ENCODE measurements at places on chromosomes 3 and 15.

- no peak for DNase-seq
These were observed 117.1 kb downstream of the THSD4 start for GRCh38 chr15:71232411-71232810.

GRCh38 chr15:60784483-60785254 is 305.7 kb upstream of the ICE2 start:
- DNase-seq = no peak

GRCh38 chr3:27324686-27325085 is 44.5 kb downstream of the NEK10 start:
- no peak for DNase-seq

DNA sequence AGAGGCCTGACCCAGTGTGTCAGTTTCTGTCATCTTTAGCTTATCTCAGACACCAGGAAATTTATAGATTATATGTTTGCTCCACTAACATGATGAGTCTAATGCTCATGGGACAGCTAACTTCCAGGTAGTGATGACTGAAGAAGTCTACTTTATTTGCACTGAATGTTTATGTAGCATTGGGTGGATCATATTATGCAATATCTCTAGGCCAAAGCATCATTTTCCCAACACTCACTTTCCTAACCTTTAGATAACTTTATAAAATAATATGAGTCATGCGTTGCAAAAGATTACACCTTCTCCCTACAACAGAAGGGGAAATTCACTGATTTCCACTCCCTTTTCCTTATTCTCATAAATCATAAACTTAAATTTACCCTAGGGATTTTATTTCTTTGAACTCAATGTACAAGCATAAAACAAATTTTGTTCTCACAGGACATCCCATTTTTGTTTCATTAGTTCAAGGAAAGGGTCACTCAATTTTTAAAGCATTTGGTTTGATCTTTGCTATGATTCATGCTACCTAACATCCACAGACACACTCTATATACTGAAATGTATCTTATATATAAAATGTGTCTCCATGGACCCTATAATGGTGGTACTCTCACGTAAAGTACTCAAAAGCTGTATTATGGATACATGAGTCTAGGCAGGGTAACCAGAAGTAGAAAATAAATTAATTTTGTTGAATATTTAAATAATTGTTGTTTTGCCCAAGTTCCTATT is 225.2 kb downstream of the WDR72 start:
- DNase-seq = no peak

- DNase-seq = no peak
These were observed 168.7 kb upstream of the TMCO5A start for GRCh38 chr15:37765786-37766185.

DNA sequence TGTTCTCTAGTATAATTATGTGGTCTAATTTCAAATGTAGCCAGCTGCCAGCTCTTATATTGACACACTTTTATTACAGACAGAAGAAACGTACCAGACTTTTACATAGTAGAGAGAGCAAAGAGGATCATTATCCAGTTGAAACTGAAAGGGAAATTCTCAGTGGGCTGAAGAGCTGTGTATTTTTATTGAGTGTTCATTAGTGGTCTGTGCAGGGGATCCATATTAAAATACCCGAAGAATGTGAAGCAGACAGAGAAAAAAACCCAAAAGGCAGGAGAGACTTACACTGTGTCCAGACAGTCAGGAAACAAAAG is 41.3 kb downstream of the MYRIP start:
- no peak for DNase-seq

DNA sequence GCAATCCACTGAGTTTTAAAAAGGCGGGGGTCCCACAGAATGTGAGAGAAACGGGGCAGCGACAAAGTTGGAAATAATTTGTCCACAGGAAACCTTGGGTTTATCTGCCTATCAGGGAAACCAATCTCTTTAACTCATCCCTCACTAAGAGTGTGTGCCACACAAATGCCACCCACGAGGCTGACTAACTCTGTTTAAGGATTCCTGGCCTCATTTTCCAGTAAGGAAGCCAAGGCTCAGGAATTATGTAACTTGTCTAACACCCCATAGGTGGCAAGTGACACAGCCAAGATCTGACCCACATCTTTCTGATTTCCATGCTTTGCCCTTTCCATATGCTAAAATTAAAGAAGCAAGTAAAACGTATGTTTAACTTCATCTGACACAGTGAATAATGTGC is 263.2 kb downstream of the CNTN3 start:
- DNase-seq = no peak

DNA sequence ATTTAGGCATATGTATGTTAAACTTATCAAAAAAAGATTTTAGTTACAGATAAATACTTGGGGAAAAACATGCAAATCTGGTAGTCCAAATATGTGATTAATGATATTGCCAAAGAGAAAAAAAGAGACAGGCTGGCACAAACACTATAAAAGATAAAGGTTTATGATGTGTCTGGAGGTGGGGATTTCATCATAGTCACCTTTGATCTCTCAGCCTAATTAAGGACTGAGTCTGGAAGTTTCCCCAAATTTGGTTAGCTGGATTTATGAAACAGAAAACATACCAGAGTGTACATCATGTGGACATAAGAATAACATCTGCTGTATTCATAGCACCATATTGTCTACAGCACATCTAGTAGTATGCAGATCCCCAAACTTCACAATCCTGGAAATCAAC is 157.0 kb downstream of the FGF12 start:
- DNase-seq = no peak

GRCh38 chr3:42814914-42815507 is 5.8 kb downstream of the ACKR2 start:
- DNase-seq = no peak

DNA sequence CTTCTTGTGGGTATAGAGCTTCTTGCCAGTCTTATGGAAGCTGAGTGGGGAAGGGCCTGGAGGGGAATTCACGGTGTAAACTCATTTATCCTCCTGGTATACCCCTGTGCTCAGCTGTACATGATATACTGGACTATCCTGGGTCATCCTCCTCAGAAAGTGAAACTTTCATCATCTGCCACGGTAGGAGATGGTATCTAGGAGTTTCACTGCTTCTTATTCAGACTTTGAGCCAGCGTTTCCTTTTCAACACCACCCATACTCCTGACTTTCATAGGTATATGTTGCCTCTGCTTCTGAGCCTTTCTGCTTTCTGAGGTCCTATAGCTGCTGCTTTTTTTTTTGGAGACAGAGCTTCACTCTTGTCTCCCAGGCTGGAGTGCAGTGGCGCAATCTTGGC is 15.6 kb downstream of the SENP5 start:
- no peak for DNase-seq

- DNase-seq = no peak
These were observed 37.9 kb upstream of the MGLL start for GRCh38 chr3:127860211-127860696.

GRCh38 chr15:93283854-93284253 is 194.8 kb upstream of the RGMA start:
- DNase-seq = no peak

DNA sequence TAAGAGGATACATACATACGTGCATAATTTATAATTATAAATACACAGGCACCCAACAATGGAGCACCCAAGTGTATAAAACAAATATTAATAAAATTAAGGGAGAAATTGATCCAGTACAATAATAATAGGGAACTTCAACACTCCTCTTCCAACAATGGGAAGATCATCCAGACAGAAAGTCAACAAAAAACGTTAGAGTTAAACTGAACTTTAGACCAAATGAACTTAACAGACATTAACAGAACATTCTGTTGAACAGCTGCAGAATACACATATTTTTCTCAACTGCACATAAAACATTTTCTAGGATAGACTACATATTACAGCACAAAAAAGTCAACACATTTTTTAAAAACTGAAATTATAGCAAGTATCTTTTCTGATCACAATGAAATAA is 339.7 kb downstream of the CGGBP1 start:
- DNase-seq = no peak

DNA sequence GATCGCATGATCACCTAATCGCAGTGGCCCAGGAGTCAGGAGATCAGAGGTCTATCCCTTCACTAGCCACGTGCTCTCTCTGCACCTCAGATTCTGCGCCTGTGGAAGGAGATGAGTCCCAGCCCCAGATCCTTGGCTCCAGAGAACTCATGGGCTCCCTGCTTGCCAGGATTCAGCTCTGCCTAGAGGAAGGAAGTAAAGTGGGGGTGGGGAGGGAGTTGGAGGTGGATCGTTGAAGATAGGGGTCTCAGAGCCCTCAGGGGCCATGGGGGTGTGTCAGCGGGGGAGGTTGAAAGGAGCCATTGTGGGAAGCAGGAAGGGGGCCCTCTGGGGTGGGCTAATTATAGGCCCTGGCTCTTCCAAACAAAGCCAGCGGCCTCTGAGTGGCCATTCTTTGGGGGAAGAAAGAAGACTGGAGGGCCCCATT is 11.3 kb upstream of the STRA6 start:
- DNase-seq = no peak

DNA sequence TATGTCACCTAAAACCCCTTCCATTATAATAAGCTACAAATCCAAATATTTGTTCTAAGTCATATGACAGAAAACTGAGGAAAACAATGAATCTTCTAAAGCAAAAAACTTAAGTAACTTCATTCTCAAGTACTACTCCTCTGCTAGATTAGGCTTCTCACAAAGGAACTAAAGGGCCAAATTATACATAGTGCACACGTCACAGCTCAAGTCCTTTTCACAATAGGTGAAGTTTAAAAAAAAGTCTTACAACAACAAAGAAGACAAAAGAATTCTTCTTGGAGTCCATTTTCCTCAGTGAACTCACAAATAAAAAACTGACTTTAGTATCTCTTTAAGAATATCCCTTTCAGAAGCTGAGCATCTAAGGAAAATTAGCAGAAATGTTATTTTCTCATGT is 479.9 kb downstream of the MAGI1 start:
- DNase-seq = no peak

- no peak for DNase-seq
These were observed 16.7 kb downstream of the MIX23 start for GRCh38 chr3:122366379-122366749.

DNA sequence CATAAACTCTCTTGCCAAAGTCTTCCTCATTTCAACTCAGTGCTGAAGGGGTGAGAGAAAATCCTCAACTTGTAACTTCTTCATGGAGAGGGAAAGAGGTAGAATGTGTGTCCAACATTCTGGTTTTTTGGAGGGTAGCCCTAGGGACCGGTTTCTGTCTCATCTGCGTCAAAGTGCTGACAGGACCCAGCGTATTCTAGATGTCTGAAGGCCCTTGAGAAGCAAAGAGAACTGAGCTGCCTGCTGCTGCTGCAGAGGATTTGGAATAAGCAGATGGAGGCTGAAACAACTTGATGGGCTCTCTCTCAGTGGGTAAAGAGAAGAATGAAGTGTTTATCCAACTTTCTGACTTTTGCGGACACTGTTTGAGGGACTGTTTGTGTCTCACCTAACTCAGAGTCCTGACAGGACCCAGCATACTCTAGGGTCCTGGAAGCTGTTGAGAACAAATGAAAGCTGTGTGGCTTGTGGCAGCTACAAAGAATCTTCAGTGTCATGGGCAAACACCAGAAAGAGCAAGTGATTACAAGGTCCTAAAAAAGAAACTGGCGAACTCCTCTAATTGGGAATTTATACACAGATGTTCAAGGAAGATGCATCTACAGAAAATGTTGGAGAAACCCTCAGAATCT is 174.4 kb downstream of the SI start:
- no peak for DNase-seq

- no peak for DNase-seq
These were observed 6.6 kb upstream of the MAGEF1 start for GRCh38 chr3:184718431-184718830.

- no peak for DNase-seq
These were observed 24.1 kb upstream of the RASGRP1 start for GRCh38 chr15:38588672-38589071.

DNA sequence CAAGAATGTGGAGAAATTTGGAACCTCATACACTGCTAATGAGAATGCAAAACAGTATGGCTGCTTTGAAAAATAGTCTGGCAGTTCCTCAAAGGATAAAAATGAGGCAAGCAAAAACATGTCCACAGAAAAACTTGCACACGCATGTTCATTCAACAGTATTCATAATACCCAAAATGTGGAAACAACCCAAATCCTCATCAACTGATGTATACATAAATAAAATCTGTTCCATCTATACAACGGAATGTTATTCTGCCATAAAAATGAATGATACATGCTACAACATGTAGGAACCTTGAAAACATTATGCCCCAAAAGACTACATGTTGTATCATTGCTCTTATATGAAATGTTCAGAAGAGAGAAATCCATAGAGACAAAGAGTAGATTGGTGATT is 36.4 kb upstream of the OXTR start:
- no peak for DNase-seq

GRCh38 chr3:63705092-63705645 is 52.7 kb downstream of the SNTN start:
- DNase-seq = no peak

- no peak for DNase-seq
These were observed 41.2 kb downstream of the TUBGCP4 start for GRCh38 chr15:43412096-43412495.

DNA sequence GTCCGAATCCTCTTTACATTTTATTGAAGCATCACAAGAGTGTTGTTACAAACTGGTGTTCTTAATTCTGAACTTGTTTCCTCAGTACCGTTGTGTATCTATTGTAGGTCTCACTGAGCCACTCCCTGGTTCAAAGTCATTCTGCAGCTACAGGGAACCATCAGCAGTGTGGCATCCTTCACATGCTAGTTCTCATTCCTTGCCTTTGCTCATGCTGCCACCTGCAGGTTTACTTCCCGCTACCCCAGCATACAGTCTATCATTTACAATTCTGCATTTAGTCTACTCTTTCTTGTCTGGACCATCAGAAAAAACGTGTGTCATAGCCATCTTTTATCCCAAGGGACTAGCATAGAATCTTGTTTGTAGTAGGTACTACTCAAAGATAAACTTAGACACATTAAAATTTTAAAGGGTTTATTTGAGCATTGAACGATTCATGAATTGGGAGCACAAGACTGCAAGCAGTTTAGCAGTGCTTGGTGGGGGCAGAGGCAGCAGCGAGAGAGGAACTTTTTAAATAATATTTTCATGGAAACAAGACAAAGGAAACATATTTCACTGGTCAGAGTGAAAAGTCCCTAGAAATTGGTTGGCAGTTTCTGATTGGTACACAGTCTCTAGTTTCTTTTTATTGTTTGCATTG is 402.1 kb downstream of the CADM2 start:
- DNase-seq = no peak

GRCh38 chr3:9229879-9230278 is 19.6 kb downstream of the SRGAP3 start:
- no peak for DNase-seq

- DNase-seq = no peak
These were observed 12.1 kb downstream of the LACTB start for GRCh38 chr15:63133786-63134185.

Measured in stimulated activated CD8-positive, alpha-beta memory T cell treated with anti-CD3 and anti-CD28 coated beads, Interleukin-4, amount 100 ng/mL, for 1 hour (primary cell).